ENCODE measurements at places on chromosomes 2 and 18.

- no peak for DNase-seq
These were observed 114.4 kb downstream of the NFATC1 start for GRCh38 chr18:79510046-79510685.

- DNase-seq = no peak
These were observed 8.9 kb upstream of the OTOF start for GRCh38 chr2:26486789-26487188.

DNA sequence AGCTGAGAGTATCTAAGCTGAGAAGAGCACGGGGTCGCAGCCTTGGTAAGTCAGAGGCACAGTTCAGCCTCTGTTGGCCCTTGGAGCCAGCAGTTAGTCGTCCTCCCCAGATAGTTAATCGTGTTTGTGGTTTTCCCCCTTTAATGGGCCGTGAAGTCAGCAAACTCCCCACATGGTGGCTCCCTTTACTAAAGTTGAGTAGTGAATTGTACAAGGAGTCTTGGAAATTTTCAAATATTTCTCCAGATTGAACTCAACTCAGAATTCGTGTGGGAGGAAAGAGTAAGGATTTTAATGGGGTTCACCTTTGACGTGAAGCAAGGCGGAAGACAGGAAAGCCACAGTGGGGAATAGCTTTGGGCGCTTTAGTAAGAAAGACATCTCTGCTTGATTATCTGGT lies 2.4 kb upstream of the ADCYAP1 start:
- no peak for DNase-seq

DNA sequence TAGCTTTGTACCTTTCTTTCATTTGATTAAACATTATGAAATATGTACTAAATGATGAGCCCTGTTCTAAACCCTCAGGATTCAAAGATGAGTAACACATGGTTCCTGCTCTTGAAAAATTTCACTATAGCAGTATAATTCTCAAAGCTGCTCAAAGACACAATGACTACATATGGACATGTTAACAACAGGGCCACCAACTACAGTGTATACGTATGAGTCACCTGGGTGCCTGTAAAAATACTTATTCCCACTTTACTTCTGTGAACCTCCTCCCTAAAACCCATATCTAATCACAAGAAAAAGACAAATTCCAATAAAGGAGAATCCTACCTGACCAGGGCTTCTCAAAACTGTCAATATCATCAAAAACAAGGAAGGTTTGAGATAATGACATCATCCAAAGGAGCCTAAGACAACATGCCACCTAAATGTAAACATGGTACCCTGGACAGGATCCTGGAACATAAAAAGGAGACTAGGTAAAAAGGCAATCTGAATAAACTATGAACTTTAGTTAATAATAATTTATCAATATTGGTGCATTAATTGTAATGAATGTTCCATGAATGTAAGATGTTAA lies 84.7 kb downstream of the FAM161A start:
- no peak for DNase-seq

GRCh38 chr2:64454386-64455332 lies 697 bp downstream of the LGALSL start:
- no peak for DNase-seq

DNA sequence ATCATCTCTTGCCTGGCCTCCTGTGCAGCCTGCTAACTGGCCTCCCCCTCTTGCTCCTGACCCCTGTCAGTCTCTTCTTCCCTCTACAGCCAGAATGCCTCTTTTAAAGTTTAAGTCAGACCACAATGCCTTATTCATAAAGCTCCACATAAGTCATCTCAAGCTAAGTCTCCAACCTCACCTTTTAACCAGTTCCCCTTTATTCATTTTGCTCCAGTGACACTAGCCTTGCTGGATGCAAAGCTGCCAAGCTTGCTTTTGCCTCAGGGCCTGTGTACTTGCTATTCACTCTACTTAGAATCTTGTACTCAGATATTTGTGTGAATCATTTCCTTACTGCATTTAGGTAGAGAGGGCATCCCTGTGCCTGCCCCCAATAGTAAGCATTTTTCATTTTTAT lies 180.9 kb downstream of the PDE1A start:
- DNase-seq = no peak

- no peak for DNase-seq
These were observed 638.2 kb upstream of the LRRTM1 start for GRCh38 chr2:80942766-80943165.

DNA sequence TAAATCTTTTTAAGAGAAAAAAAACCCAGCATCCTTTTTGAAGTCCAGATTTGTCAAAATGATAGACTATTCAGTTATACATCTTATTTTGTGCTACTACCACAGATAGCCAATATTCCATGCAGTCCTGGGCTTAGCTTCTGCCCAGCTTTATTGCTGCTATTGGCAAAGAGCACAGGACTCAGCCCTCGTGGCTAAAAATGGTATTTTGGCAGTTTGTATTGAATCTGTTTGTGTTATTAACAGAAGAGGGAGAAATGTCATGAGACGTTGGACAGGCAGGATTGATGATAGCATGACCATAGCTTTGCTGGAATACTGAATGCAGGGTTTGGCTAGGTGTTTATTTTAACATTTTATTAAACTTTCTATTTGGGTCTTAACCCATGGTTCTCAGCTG lies 19.4 kb downstream of the ELAC1 start:
- no peak for DNase-seq

- no peak for DNase-seq
These were observed 51.8 kb downstream of the HS1BP3 start for GRCh38 chr2:20599001-20599600.

DNA sequence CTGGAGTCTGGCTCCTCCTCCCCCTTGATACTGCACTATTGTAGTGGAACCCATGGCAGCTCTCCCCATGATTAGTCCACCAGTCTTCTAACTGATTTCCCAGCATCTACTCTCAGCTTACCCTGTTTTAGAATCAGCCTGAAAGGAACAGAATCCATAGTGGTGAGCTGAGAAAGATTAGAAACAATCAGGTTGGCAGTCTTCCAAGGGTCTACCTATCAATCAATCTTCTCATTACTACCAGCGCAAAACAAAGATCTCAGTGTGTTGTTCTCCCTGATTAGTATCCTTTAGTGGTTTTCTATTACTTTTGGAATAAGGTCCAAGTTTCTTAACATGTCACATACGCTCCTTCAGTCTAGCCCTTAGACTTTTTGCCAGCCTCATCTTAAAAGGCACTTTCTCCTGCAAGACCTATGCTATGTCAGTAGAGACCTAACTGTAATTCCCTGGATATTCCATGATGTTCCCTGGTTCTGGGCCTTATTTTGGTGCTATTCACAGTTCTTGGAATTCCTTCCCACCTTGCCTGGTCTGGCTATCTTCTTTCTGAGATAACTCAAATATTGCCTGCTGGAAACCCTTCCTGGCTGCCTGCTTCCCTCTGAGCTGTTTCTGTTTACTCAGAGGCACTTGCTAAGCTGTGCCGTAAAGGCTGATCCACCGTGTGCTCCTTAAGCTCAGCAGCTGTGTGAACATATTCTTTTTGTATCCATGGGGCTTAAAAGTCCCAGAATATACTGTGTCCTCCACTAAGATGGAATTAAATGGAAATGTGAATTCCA lies 32.6 kb downstream of the LAMA3 start:
- no peak for DNase-seq

GRCh38 chr2:196513796-196514526 lies 125.6 kb upstream of the CCDC150 start:
- no peak for DNase-seq

DNA sequence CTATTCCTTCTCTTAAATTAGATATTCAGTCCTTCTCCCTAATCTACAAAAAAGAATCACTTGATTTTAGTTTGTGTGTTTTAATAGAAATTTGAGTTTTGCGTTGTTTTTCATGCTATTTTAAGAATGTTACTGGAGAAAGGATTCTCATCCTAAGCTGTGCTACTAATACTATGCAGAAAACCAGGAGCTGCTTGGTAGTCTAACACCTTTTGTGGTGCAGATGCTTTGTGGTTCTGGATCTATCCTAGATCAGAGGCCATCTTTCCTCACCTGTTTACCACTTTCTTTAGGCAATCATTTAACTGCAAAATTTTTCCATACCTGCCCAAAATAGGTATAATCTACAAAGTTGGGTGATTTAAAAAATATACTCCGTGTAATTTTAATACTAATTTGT lies 823.6 kb downstream of the CPS1 start:
- no peak for DNase-seq

- DNase-seq = no peak
These were observed 18.1 kb upstream of the LOXHD1 start for GRCh38 chr18:46675112-46675511.

GRCh38 chr2:160647967-160648685 lies 154.5 kb upstream of the RBMS1 start:
- peak; percentile 22 for DNase-seq

- no peak for DNase-seq
These were observed 54.0 kb downstream of the SCG2 start for GRCh38 chr2:223548194-223548593.

- no peak for DNase-seq
These were observed 1.5 kb downstream of the ZNF532 start for GRCh38 chr18:58866066-58866772.

GRCh38 chr2:54728669-54729120 lies 5.2 kb downstream of the EML6 start:
- no peak for DNase-seq

DNA sequence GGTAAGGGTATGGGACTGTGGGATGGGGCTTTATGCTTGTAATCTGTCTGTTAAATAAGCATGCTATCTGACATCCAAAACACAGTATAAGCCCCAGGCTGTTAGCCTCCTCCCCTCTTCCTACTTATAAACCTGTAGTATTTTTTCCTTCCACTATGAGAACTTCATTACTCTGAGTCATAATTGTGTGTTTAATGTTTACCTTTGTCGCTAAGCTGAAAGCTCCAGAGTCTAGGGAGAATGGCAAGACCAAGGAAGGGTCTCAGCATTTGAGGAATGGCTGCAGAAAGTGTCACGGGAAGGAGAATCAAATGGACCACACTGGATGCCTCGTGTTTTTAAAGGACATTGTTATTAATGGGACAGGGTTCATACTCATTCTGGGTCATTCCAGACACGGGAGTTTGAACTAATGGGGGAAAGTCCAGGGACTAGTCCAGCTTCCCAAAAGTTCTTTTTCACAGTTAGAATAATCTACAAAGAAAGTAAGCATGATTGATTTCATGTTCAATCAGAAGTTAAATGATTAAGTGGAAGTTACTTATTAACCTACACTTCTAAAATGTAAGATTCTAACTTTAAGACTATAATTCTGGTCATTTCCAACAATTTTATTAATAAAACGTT lies 292.2 kb downstream of the AFF3 start:
- no peak for DNase-seq

GRCh38 chr2:151482171-151482725 lies 72.5 kb downstream of the RIF1 start:
- no peak for DNase-seq

- DNase-seq = no peak
These were observed 77.4 kb downstream of the LRRFIP1 start for GRCh38 chr2:237704501-237705434.

DNA sequence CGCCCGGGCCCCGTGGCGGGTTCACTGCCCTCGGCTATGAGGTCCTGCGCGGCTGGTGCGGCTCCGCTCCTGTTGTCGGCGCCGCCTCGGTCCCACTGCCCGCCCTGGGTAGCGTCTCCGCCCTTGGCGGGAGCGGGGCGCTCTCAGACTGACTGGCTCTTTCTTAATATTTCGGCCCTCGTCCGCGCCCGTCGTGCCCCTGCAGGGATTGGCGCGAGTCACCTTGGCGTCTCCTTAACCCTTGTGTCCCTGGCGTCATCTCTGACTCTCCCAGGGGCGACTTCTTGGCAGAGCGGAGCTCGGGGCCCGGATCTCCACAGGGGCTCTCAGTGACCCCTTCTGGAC lies 1.3 kb downstream of the PTMA start:
- DNase-seq = no peak

- DNase-seq = no peak
These were observed 86.2 kb downstream of the RRM2 start for GRCh38 chr2:10208736-10209135.

- DNase-seq = no peak
These were observed 236.1 kb downstream of the VAPA start for GRCh38 chr18:10149768-10150556.

GRCh38 chr2:236972491-236973342 lies 113.0 kb upstream of the COPS8 start:
- no peak for DNase-seq

GRCh38 chr18:79069717-79070151 lies 540 bp downstream of the ATP9B start:
- no peak for DNase-seq

DNA sequence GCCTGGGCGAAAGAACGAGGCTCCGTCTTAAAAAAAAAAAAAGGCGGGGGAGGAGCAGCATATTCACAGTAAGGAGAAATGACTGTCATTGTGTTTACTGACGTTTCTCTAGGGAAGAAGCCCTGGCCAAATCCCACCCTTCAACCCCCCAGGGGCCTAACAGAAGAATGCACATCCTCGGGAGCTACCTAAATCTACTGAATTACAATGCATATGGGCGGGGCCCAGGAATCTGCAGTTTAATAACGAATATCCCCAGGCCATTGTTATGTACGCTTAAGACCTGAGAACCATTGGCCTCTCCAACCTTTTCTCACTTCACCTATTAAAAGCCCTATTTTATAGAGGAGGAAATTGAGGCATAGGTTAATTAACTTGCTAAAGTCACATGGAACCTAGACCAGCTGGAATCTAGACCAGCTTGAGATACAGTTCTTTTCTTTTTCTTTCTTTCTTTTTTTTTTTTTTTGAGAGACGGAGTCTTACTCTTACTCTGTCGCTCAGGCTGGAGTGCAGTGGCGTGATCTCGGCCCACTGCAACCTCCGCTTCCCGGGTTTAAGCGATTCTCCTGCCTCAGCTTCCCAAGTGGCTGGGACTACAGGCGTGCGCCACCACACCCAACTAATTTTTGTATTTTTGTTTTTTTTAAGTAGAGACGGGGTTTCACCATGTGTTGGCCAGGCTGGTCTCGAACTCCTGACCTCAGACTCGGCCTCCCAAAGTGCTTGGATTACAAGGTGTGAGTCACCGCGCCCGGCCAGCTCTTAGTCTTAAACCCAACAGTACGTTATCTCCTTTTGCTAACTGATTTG lies 708 bp upstream of the RIF1 start:
- no peak for DNase-seq

GRCh38 chr2:219309278-219309677 lies at the start of gene PTPRN:
TSS of gene PTPRN (minus strand) at chr2:219309401. CDS start at chr2:219309332, 69 bp downstream.
- peak; percentile 88 for DNase-seq

DNA sequence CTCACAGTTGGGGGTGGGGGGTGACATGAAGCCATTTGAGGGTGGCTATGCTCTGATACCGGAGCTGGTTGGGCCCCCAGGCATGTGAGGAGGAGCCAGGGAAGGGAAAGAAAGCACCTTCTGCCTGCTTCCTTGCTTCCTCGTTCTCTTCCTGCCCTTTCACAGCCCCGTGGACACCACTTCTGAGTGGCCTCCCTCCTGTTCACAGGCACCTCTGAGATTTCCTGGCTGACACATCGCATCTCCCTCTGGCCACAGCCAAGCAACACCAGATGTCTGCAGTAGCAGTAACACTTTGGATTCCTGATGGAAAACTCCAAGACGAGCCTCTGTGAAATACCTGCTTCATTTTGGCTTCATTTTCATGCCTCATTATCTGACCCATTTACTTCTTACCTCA lies 64.7 kb upstream of the ST3GAL5 start:
- no peak for DNase-seq

- DNase-seq = no peak
These were observed 399.4 kb upstream of the CELF4 start for GRCh38 chr18:37964885-37965571.

Data from NCI-H1436 (cell line).